ENCODE measurements at places on chromosomes 16 and 17.

- DNase-seq = no peak
Measured at GRCh38 chr16:46730126-46730525, 18.0 kb downstream of the MYLK3 start.

DNA sequence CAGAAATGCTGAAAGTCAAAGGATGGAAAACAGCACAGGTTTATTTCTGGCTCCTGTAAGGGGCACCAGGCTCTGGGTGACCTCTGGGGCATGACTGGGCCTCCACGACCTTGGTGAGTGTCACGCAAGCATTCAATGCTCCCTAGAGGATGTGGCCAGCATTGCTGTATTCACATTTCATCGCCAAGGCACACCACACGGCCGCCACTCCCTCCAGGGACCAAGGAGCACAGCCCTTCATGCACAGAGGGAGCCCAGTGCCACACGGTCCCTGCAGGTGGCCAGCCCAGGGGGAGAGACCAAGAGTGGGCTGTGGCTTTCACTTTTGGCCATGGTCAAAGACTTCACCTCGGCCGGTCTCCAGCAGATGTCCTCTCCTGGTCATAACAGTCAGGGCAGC, 137.4 kb upstream of the TNRC6C start:
- DNase-seq = no peak

DNA sequence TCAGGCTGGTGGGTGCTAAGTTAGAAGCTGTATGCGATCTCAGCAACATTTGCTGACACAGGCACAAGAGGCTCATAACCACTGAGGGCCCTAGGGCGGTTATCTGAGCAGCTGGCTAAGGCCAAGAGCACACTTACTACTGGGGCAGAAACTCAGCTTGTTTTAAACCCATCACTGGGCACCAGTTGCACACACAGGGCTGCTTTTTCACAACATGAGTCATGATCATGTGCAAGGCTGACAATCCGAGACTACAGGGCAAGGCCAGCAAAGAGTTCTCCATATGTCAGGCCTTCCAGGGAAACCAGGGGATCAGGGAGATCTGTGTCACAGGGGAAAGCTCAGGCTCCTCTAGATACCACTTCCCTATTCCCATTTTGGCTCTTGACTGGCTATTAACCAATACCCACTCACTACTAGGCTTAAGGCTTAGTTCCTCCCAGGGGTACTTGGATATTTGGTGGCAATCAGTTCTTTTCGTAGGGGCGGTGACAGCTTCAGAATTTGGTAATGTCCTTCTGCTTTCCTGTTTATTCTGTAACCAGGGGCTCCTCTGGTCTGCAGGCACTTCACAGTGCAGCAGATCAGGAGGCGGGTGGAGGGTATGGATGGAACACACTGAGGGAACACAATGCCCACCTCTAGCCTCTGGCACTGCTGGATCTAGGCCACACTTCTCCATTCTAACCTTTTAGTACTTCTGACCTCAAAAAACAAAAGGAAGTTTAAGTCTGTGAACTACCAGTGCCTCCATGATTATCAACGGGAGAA, 44.9 kb upstream of the ERN1 start:
- no peak for DNase-seq

DNA sequence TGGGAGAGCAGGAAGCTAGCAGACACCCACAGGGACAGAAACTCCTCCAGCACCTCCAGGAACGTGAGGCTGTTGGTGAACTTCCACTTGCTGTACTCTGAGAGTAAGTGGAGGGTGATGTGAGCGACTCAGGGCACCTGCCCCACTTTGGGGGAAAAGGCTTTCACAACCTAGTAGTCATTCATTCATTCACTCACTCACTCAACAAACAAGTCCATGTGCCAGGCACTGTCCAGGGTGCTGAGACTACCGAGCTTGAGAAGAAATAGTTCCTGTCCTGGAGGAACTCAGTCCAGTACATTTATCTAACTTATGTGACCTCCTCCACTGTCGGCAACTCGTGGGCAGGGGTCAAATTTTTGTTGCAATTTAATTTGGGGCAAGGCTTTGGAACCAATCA, 26.6 kb downstream of the LGALS9 start:
- no peak for DNase-seq

- DNase-seq = no peak
Measured at GRCh38 chr16:88772871-88773811, 11.9 kb downstream of the PIEZO1 start.
